Muscle of back (tissue), 13 donors: ENCODE measurements at places on chromosomes 2 and 18. TPM values are rescaled to one million over a fixed set of nuclear protein-coding genes. Genes with fewer than 3 reads are reported as not detected.

The SERPINB3 gene
- polyA plus RNA-seq = not detected

The CNOT9 gene
- 35.5 TPM for polyA plus RNA-seq

The PRKAG3 gene
- polyA plus RNA-seq = 26.2 TPM

The LCLAT1 gene
- 7.1 TPM for polyA plus RNA-seq

The OSR1 gene
- polyA plus RNA-seq = 15.9 TPM

The LYG2 gene
- polyA plus RNA-seq = not detected

The PROM2 gene
- 0.35 TPM for polyA plus RNA-seq

The SNRPD1 gene
- 82.9 TPM for polyA plus RNA-seq

The PLCD4 gene
- polyA plus RNA-seq = 46.9 TPM

The NTSR2 gene
- not detected for polyA plus RNA-seq

The TSN gene
- polyA plus RNA-seq = 50.2 TPM

The IL1RL1 gene
- polyA plus RNA-seq = 0.26 TPM

The GPN1 gene
- polyA plus RNA-seq = 38.5 TPM

The WIPF1 gene
- 50.0 TPM for polyA plus RNA-seq

The NFATC1 gene
- 12.0 TPM for polyA plus RNA-seq

The TMEM163 gene
- polyA plus RNA-seq = 0.67 TPM

The SCYGR4 gene
- polyA plus RNA-seq = not detected

The CPLX4 gene
- not detected for polyA plus RNA-seq

The ABCA12 gene
- polyA plus RNA-seq = 0.01 TPM

The GATA6 gene
- 1.1 TPM for polyA plus RNA-seq

The IL36RN gene
- not detected for polyA plus RNA-seq

The AMER3 gene
- polyA plus RNA-seq = not detected

The MC4R gene
- 0.16 TPM for polyA plus RNA-seq

The TGFA gene
- 0.95 TPM for polyA plus RNA-seq

The MAP2 gene
- 14.3 TPM for polyA plus RNA-seq

The TOGARAM2 gene
- polyA plus RNA-seq = 2.4 TPM

The ALS2 gene
- 17.6 TPM for polyA plus RNA-seq

The C2orf42 gene
- 9.0 TPM for polyA plus RNA-seq

The KCNS3 gene
- 6.3 TPM for polyA plus RNA-seq

The POTEJ gene
- polyA plus RNA-seq = not detected

The NT5C1B gene
- 0.43 TPM for polyA plus RNA-seq

The CHRNG gene
- polyA plus RNA-seq = 80.3 TPM

The IL37 gene
- polyA plus RNA-seq = not detected

The RALBP1 gene
- 38.7 TPM for polyA plus RNA-seq

The DSG1 gene
- not detected for polyA plus RNA-seq

The DYSF gene
- 107 TPM for polyA plus RNA-seq

The SLC4A1AP gene
- polyA plus RNA-seq = 21.9 TPM

The REG1A gene
- not detected for polyA plus RNA-seq

The ADD2 gene
- polyA plus RNA-seq = 2.6 TPM

The CHRND gene
- 121 TPM for polyA plus RNA-seq

The ALPG gene
- polyA plus RNA-seq = 0.30 TPM

The PROC gene
- not detected for polyA plus RNA-seq

The KATNAL2 gene
- polyA plus RNA-seq = 10.7 TPM

The COL4A4 gene
- 0.08 TPM for polyA plus RNA-seq

The HOXD8 gene
- 39.4 TPM for polyA plus RNA-seq

The SERPINB13 gene
- polyA plus RNA-seq = not detected

The IL1RN gene
- 1.7 TPM for polyA plus RNA-seq

The LGALSL gene
- polyA plus RNA-seq = 25.5 TPM

The FBXO36 gene
- polyA plus RNA-seq = 2.3 TPM

The FHOD3 gene
- 31.6 TPM for polyA plus RNA-seq

The UGT1A10 gene
- not detected for polyA plus RNA-seq

The MC5R gene
- 1.1 TPM for polyA plus RNA-seq

The RNF152 gene
- polyA plus RNA-seq = 5.8 TPM

The IKZF2 gene
- polyA plus RNA-seq = 4.0 TPM

The LIMS2 gene
- 25.1 TPM for polyA plus RNA-seq
